Suppressor macrophage treated with lipopolysaccharide for 1 hour (primary cell): ENCODE measurements at places on chromosomes 4 and X.

DNA sequence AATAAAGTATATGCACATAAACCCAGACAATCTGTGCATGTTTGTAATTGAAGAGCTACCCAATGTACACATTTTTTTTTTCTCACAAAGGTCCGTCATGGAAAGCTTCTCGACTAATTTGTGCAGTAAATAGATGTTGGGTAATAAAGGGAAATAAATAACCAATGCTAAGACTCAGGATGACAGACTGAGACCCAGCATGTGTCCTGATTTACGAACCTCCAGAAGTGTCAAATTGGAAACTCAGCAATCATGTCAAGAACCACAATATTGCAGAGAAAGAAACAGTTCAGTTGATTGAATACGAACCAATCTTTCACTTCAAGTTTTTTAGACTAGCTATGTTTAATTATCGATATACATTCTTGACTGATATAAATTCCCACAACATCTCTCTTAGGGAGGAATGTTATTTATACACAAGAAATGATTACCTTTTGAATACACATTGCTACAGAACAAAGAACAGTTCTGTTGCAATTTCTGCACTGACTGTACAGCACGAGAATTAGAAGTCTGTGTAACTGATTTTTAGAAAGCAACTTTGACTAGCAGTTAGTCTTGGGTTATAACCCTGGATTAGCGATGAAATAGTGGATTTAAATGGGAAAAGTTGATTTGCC lies 625.6 kb upstream of the FTHL17 start:
- DNase-seq = no peak

DNA sequence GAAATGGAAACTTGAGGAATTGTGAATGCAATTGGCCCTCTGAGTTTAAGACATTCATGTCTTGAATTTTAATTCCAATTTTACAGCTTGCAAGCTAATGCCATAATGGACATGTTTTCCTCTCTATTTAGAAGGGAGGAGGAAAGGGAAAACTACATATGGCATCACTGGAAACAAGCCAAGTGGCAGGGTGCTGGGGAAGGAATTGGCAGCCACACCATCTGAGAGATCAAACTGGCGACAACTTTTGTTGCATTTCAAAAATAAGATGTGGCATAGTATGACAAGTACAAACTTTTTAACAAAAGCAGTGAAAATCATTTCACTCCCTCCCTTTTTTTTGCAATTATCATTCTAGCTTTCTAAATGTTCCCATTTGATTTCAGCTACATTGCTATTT lies 615.6 kb downstream of the CENPC start:
- no peak for DNase-seq

DNA sequence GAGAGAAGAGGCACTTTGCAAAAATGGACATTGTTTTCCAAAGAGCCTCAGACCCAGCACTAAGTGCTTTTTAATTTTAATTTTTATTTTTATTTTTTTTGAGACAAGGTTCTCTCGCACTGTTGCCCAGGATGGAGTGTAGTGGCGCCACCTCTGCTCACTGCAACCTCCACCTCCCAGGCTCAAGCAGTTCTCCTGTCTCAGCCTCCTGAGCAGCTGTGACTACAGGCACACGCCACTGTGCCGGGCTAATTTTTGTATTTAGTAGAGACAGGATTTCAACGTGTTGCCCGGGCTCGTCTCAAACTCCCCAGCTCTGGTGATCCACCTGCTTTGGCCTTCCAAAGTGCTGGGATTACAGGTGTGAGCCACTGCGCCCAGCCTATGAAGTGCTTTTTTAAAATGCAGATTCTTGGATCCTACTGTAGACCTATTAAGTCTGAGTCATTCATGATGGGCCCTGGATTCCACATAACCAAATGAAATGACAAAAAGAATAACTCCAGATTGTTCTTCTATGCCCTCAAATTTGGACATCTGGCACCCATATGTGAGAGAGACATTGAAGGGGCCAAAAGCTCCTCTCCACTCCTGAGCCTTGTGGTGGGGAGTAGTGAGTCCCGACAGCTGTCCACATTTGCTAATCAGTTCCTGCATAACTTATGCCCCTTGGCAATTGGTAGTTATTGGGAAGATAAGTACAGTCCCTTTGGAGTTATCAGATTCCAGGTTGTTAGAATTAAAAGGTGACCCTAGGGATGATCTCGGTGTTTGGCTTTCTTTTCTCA lies 3.6 kb downstream of the NOCT start:
- peak; percentile 26 for DNase-seq

GRCh38 chr4:125317525-125317877 lies 2.7 kb downstream of the FAT4 start:
- peak; percentile 21 for DNase-seq

DNA sequence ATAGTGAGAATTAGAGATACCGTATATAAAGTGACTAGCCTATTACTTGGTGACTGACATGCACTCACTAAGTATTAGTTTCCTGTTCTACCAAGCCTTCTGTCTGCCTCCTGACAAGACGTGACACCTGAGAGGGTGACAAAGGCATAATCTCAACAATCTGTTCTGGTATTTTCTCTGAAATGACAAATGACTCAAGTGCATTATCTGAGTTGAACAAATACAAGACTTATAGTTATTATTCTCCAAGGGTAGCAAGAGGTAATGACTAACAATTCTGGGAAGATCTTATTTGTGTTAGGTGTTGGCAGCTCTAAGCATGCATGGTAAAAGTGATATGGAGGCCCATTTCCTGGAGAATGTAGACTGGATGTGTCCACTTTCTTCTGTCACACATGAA lies 60.6 kb downstream of the SYTL5 start:
- DNase-seq = no peak

GRCh38 chrX:80098038-80098437 lies 83.5 kb downstream of the TBX22 start:
- DNase-seq = no peak

GRCh38 chr4:75557696-75558095 lies 1.8 kb downstream of the ODAPH start:
- DNase-seq = no peak
